GM23338 (cell line): ENCODE measurements at places on chromosomes 6 and 20.

GRCh38 chr6:104017410-104018381 is 842.0 kb downstream of the HACE1 start:
- no peak for DNase-seq

DNA sequence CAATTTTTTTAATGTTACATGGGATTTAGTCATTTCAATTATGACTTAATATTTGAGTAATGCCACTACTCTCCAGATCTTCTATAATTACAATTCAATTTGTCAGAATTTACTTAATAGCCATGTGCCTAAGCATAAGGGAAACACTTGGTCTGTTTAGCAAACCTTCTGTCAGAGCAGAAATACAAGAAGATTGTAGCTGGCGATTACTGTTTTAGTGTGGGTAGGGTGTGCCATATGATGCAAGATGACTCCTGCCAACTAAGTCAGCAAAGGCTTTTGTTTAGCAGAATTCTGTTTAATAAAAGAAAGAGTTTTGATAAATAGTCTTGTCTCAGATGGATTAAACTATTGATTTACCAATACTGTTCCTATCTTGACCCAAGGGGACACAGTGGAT is 455.4 kb downstream of the RNF144B start:
- no peak for DNase-seq

- no peak for DNase-seq
Observed at GRCh38 chr6:129488313-129488712, 221.7 kb downstream of the ARHGAP18 start.

DNA sequence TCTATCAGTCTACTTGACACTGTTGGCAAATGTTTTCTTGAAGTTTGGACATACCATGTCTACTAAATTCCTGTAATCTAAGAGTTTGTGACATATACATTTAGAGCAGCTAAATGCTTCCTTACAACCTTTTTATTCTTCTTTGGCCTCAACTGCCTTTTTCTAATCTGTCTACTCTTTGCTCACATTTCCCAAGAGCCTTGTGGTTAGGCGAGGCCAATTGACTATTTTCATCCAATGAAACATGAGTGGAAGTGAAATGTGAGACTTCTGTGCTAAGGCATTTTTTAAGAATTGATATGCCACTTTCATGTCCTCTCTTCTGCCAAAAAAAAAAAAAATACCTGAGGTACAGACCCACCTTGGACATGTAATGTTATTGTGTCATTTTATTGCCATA is 158.2 kb upstream of the MCHR2 start:
- DNase-seq, result no peak

DNA sequence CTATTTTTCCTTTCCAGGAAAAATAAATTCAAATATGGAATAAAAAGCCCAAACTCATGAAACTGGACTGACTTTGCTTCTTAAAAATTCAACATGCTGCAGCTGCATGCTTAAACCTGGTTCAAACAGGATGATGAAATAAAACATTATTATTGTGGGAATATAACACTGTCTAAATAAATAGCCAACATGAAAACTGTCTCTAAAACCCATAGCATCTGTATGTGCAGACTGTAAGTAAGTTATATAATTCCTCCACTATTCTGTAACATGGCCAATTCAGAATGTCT is 30.4 kb upstream of the AHI1 start:
- DNase-seq, result no peak

DNA sequence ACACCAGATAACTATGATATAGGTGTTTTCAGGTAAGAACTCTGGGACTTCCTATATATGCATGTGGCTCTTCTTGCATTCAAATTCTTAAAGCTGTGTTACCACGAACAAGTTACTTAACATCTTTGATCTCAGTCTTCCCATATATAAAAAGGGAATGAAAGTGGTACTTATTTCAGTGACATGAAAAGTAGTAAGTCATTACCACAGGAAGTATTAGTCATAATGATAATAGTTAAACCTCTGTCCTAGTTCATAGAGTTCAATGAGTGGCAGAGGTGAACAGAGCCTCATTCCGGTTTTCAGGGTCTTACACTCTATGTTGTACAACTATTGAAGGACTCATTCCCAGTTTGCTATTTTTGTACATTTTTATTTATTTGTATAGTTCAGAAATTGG is 237.0 kb downstream of the NKAIN2 start:
- no peak for DNase-seq

DNA sequence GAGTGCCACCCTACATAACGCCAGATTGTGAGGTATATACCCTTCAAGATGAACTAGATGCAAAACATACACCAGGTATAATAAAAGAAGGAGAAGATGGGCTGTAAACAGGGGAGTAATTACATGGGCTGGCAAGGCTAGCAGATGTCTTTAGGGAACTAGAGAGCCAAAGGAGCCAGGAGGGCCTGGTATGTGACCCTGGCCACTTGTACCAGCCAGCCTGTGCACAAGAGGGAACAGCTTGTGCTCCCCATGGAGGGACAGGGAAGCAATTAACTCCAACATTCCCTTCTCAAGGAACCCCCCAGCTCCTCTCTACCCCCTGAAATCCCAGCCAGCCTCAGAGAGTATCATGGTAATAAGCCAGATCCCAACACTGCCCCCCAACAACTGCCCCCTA is 139.9 kb downstream of the HIVEP2 start:
- no peak for DNase-seq

DNA sequence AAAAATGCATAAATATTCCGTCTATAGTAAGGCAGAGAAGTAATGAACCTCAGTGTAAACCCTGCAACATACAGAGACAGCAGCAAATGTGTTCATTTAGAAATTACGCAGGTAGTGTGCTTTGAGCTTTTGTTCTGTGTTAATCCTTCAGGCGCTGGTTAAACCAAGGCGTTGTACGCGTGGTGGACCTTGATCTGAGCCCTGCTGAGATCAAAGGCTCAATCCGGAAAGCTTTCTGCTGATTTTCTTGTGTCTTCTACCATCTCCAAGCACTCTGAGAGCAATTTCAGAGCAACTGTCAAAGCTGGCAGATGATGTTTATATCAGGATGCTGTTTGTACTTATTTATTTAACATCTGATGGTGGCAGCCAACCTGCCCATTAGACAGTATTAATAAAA is 382.8 kb downstream of the CDH26 start:
- no peak for DNase-seq

DNA sequence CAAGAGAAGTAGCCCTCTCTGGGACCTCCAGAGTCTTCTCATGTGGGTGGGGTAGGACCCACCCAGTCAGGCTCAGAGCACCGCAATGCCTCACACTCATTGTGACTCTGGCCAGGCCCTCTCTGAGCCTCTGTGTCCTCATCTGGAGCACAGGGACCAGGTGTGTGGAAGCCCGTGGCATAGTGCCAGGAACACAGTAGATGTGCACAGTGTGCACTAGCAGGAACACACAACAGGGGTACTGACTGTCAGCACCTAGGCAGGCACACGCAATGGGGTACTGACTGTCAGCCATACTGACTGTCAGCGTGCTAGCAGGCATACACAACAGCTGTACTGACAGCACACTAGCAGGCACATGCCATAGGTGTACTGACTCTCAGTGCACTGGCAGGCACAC is 2.0 kb upstream of the STMN3 start:
- no peak for DNase-seq
